Foreskin melanocyte (primary cell): ENCODE measurements at places on chromosomes 12 and 14.

DNA sequence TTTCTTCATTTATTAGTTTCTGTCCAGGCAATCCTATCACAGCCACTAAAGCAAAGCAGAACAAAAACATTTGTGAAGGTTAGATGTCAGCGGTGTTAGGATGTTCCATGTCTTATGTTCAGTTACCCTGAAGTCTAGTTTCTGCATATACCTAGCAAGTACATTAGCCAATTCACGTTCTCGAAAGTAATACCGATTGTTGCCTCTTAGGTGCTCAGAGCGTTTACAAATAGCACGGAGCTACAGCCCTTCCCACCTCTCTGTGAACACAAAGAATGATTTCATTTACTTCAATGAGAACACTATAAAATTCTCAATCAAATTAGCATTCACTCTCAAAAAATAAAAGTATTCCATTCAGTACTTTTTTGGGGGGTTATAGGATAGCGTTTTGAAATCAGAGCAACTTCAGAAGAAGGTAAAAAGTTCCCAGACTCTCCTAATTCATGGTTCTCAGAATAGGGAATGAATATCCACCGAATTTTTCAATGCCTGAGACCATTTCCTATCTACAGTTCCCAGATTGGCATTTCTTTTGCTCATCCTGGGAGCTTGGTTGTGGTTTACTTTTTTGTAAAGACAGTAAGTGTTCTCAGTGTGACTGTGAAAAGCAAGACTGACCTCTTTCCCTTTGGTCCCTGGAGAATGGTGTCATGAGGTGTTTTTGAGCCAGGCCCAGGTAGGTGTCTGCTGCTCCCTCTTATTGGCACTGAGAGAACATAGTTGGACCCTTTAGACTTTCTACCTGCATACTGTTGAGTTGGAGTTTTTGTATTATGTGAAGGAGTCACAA lies 488.0 kb upstream of the RGS6 start:
- DNase-seq, result no peak

DNA sequence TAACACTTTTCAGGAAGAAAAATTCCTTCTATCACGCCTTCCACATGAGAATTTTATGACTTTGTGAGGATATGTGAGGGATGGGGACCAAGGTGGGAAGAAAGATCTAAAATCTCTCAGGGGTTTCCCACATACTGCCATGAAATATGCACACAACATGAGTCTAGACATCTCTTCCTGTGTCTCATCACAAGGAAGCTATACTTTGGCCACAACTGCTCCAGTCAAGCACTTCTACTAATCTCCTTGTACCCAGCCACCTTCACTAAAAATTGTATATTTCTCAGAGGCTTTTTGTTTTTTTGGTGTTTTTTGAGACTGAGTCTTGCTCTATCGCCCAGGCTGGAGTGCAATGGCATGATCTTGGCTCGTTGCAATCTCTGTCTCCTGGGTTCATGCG lies 3.2 kb downstream of the OSBPL8 start:
- DNase-seq, result no peak

DNA sequence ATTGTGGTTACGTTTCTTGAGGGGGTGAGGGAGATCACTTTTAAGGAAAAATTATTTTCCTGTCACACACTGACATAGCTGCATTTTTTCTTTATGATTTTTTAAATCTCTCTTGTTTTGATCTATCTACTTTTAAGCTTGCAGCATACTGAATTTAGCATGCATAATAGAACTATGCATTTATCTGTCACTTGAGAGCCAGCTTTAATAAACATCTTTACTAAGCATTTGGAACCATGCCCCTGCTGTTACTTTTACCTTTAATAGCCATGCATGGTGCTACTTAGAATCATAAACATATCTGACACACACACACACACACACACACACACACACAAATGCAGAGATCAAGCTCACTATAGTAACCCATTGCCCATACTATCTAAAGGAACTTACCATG lies 486.2 kb downstream of the NELL2 start:
- no peak for DNase-seq

- no peak for DNase-seq
Measured at GRCh38 chr14:40414386-40414785, 982.2 kb upstream of the FBXO33 start.
